ENCODE measurements at places on chromosomes 6 and 20.
A peak's percentile ranks its signal among the peaks of the same experiment; 100 is the strongest.

DNA sequence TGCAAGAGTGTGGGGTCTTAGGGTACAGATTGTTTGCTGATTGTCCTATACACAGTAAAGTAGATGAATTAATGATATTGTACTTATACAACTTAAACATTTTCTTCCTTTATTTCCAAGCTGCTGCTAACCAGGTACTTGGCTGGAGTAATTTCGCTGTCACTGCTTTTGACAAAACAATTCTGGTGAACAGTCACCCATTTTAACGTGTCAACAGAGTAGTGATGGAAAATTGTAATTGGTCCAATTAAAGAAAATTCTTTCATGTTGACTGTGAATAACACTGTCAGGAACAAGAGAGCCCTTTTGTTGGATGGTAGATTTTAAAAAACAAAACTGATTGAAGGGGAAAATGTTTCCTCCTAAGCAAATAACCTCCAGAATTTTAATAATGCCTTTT, 26.4 kb upstream of the MROH8 start:
- DNase-seq: no peak

DNA sequence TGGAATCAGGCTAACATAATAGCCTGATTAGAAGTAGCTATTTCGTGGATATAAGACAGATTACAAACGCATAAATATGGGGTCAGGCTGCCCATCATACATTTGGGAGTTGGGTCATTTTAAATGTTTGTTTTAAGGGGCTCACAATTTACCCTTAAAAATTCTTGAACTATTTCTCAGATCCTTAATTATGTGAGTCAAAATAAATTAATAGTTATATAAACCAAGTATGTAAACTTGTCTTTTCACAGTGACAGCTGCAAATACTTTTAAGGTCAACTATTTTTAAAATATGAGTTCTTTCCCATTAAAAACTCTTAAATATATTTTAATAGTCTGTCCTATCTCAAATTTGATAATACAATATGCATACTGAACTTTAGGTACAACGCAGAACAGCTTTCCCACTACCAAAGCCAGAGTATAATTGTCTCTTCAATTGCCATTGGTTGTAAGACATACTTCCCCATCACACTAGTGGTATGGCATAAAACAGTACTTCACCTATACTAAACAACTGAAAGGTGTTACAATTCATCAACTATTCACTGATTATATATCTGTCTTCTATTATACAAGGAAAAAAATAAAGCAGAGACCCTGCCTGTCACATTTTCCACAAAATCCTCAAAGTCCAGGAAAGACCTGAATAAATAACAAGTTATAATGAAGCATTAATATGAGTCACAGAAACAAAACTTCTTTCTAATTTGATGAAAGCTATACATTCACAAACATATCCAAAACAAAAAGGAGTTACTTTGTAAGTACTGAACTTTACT, 80.8 kb upstream of the COL21A1 start:
- DNase-seq: no peak

GRCh38 chr20:21705575-21706260, at the start of gene PAX1:
Gene PAX1 (plus strand): TSS chr20:21705664. CDS start chr20:21705713, 49 bp downstream.
- no peak for DNase-seq

GRCh38 chr6:36563237-36563927, 16.1 kb upstream of the STK38 start:
- no peak for DNase-seq

GRCh38 chr6:1930356-1930755, 315.0 kb downstream of the GMDS start:
- no peak for DNase-seq

DNA sequence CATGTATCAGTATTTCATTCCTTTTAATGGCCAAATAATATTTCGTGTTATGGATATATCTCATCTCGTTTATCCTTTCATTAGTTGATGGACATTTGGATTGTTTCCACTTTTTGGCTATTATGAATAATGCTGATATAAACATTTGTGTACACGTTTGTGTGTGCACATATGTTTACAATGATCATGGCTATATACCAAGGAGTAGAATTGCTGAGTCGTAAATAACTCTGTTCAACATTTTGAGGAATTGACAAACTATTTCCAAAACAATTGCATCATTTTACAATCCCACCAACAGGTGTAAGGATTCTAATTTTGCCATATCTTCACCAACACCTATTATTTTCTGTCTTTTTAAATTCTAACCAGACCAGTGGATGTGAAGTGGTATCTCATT, 26.3 kb upstream of the PNRC1 start:
- DNase-seq: no peak

GRCh38 chr6:21750575-21750974, 157.0 kb downstream of the SOX4 start:
- no peak for DNase-seq

GRCh38 chr6:88386167-88386566, 220.0 kb upstream of the CNR1 start:
- DNase-seq: no peak

GRCh38 chr6:154614101-154614500, 103.6 kb upstream of the CNKSR3 start:
- no peak for DNase-seq

DNA sequence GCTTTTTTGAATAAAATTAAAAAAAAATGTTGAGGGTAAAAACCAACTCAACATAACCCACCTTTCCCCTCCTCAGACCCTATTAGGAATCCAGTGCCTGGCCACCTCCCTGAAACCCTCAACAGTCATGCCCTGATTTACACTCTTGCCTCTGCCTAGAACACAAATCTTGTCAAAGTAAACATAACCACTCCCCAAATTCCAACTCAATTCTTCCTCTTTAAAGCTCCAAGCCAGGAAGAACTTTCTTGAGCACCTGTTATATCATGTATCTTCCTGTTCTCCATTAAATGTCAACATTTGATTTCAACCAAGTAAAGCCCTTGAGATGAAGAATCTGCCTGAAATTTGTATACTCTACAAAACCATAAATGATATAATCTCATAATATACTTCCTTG, 198.0 kb upstream of the SHLD1 start:
- no peak for DNase-seq

DNA sequence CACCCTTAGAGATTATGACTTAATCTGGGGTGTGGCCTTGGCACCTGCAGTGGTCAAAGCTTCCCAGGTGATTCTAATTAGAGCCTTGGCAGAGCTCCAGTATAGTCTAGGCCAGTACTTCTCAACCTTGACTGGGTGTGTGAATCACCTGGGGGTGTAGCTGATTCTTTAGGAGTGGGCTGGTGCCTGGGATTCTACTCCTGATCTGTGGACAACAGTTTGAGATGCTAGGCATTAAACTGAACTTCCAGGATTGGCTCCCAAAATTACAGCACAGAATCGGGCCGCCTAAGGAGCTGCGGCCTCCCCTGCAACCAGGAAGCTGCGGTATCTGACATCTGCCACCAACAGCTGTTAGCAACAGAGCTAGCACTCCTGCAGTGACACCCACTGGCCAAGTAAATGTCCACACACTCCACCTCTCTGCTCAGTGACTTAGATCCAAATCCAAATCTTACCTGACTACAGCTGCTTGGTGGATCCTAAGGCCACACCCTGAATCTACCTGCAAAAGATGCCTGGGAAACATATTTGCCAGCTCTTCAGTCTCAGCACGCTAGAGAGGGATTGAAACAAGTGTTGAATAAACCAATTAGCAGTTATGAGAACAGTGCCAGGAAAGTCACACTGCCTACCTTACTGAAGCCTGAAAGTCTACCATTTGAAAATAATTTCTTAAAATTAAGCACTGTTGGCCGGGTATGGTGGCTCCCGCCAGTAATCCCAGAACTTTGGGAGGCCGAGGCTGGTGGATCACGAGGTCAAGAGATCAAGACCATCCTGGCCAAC, 126.7 kb downstream of the UNC5CL start:
- DNase-seq: no peak

GRCh38 chr6:168027521-168027920, 30.1 kb downstream of the KIF25 start:
- no peak for DNase-seq

DNA sequence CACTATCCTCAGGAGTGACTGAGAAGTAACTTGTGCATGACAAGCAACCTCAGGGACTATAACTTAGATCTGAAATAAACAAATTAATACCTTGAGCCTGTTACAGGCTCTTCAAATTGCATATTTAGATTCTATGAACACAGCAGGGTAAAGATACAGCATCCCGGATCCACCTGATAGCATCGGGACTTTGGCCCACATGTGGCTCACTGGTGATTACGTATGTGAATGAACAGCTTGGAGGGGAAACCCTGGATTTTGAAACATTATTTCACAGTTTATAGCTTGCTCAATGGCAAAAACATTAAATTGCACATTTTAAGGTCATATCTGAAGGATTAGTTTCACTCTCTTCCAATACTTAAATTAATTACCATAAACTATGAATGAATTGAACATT, 133.2 kb downstream of the KHDRBS2 start:
- DNase-seq: no peak

- peak; percentile 32 for DNase-seq
These were observed 39.4 kb upstream of the ENPP4 start for GRCh38 chr6:46090115-46091079.

GRCh38 chr6:165777680-165778079, 114.6 kb upstream of the PDE10A start:
- no peak for DNase-seq

DNA sequence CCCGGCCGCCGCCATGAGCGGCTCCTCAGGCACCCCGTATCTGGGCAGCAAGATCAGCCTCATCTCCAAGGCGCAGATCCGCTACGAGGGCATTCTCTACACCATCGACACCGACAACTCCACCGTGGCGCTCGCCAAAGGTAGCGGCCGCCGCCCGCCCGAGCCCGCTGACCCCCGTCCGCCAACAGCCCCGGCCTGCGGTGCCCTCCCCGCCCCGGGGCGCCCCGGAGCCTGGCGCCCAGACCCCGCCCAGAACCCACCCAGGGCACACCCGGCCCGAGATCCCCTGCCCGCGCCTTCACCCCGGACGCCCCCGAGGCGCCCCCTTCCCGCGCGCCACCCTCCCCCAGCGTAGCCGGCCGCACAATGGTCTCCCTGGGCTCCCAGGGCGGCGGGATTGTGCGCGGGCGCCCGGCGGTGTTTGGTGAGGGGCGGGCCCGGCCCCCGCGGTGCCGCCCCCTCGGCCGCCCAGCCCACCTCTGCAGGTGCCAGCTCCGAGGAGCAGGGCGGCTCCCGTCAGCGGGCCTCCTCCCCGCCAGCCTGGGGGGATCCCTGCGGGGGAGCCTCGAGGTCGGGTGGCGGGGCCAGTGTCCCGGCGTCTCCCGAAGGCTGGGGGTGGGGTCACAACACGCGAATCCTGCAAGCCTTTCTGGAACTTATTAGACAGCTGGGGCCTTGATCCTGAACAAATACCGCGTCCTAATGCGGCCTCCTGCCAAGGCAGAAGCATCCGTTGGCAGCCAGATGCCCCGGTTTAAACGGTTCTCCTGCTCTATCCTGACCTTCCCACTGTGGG, 577 bp downstream of the LSM14B start:
- peak; percentile 35 for DNase-seq

GRCh38 chr6:67047996-67048395, 1341.0 kb upstream of the EYS start:
- no peak for DNase-seq

- no peak for DNase-seq
These were observed 20.7 kb upstream of the SH3BGRL2 start for GRCh38 chr6:79610306-79611009.

DNA sequence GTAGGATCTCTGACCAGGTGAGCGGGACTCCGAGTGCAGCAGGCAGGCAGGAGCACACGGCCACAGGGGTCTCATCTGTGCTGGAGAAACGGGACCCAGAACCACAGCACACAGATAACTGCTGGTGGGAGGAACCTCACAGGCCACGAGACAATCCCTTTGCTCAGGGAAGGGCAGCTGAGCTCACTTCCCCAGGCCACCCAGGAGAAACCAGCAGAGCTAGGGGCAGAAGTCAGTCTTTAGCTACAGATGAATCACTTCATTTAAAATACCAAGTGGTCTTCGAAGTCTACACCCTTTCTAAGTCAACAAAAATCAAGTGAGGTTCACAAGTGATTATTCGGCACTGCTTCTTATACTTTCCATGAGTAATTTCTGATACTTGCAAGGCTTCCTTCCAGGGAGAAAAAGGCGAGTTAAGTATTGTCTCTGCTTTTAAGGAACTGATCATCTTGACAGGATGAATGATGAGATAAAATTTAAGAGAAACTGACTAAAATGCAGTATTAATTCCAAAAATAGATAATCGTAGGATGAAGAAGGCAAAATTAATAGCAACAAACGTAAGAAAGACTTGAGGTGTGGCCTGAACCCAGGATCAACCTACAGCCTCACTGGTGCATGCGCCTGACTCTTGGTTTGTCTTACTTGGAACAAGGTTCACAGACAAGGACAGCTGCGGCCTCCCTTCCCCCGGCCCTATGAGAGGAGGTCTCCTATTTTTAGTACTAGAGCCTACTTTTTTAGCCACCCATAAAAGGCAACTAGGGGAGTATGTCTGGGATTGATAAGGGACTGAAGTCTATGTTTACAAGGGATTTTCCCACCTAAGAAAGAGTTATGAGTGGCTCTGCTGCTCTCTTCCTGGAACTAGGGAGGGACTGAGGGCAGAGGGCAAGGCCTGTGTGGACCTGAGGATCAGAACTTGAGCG, 233.6 kb downstream of the TTLL2 start:
- no peak for DNase-seq

DNA sequence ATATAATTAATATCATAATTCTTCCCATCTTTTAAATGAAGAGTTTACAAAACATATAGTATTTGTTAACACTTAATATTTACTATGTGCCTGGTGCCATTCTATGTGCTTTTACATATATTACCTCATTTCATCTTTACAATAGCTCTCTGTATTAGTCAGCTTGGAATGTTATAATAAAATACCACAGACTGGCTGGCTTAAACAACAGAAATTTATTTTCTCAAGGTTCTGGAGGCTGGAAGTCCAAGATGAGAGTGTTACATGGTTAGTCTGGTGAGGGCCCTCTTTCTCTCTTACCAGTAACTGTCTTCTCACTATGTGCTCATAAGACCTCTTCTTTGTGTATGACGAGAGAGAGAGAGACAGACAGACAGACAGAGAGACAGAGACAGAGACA, 110.2 kb downstream of the NKAIN2 start:
- DNase-seq: no peak

DNA sequence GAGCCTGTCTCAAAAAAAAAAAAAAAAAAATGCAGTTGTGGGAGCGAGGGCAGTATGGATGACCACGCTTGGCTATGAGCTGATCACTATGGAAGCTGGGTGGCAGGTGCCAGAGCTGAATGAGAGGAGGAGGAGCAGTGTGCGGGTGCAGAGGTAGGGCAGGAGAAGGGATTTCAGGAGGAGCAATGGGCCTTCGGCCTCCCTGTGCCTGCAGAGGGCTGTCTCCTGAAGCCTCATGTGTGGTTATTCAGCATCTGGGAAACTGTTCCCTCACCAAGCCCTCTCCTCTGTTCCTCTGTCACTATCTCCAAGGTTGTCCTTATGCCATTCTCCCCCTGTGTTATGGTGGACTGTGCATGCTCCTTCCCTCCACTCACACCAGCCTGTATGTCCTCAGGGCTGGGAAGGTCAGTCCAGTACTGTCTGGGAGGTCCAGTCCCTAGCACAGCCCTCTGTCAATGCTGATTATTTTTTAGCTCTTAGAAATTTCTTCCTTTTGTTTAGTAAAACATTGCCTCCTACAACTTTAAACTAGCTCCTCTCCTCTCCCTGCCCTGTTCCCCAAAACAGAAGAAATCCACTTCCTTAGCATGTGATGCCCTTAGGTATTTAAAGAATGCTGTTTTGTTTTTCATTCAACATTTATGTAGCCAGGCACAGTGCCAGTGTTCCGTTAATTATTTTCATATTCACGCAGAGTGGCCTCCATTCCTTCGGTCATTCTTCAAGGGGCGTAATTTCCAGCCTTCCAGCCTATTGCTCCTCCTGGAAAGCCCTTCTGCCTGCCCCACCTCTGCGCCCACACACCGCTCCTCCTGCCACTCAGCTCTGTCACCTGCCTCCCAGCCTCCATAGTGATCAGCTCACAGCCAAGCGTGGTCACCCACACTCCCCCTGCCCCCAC, 48.9 kb downstream of the CNBD2 start:
- no peak for DNase-seq
